GM12892 (cell line): ENCODE measurements at places on chromosomes 5 and 9.
A peak's percentile ranks its signal among the peaks of the same experiment; 100 is the strongest.

- DNase-seq, result no peak
Measured at GRCh38 chr9:127122176-127123063, at the start of gene ANGPTL2. Gene ANGPTL2, minus strand, starts transcription at chr9:127122635. Its CDS starts 13,904 bp downstream, at chr9:127108731.

- DNase-seq, result peak; percentile 67
Measured at GRCh38 chr5:151141535-151141934, 16.0 kb downstream of the ANXA6 start.

GRCh38 chr9:35277628-35278359 is 116.0 kb downstream of the UNC13B start:
- DNase-seq, result no peak

- no peak for DNase-seq
Measured at GRCh38 chr9:4318741-4319140, 18.9 kb upstream of the GLIS3 start.

DNA sequence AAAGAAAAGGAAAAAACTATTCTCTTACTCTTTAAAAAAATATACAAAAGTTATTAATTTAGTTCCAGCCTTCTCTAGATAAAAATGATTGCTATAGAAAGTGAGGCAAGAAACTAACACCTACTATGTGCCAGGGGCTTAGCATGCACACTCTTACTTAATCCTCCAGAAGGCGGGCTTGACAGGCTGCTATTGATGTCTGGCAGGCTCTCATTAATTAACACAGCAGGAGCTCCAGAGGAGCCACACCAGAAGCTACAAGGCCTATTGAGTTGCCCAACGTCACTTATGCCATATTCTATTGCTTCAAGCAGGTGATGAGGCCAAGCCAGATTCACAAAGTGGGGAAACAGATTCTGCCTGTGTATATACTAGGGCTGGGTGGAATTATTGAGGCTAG is 54.6 kb upstream of the CLINT1 start:
- no peak for DNase-seq

GRCh38 chr9:96483733-96484390 is 33.9 kb downstream of the HABP4 start:
- DNase-seq, result no peak

- DNase-seq, result no peak
Measured at GRCh38 chr5:56569566-56569965, 245.8 kb upstream of the MAP3K1 start.

DNA sequence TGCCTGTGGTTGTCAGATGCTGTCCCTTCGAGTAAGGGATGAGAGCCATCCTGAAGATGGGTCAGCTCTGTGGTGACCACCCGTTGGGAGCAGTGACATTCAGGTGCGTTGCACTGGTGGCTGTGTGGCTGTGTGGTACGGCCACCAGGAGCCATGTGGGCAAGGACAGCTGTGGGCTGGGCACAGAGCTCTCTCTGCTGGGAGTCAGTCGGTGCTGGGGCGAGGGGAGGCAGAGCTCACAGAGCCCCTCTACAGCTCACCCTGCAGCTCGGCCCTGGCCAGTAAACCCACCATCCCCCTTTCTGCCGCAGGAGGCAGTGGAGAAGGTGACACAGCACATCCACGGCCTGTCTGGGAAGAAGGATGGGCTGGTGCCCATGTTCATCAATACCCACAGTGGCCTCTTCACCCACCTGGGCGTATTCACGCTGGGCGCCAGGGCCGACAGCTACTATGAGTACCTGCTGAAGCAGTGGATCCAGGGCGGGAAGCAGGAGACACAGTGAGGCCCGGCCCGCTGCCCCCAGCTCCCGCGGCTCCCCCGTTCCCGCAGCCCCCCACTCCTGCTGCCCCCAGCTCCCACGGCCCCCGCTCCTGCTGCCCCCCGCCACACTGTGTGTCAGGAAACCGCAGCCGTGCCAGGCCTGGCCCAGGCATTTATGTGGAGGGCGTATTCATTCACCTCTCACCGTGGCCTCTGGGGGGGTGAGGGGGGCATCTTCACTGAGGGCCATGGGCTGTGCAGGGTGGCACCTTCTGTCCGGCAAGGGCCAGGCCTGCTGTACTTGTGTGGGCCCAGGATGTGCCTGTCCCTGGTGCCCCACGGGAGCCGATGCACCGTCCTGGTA is 8.5 kb downstream of the DPP7 start:
- DNase-seq, result no peak

GRCh38 chr5:95177456-95177855 is 107.4 kb downstream of the MCTP1 start:
- no peak for DNase-seq

GRCh38 chr9:99073985-99074901 is 30.7 kb upstream of the TGFBR1 start:
- DNase-seq, result no peak

DNA sequence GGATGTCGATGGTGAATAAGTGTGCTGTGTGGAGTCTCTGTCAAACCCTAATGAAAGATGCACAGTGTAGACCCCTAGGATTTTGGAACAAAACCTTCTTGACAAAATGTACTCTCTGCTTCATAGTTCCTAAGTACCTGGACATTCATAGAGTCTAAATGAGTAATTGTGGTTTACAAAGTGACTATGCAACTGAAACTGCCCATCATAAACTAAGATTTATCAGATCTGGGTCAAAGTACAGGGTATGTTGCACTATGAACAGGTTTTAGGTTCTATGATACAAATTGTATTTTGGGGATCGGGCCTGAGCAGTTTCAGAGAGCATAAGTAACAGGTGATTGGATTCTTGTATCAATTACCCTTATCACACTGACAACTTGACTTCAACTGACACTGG is 79.4 kb downstream of the LURAP1L start:
- DNase-seq, result no peak

DNA sequence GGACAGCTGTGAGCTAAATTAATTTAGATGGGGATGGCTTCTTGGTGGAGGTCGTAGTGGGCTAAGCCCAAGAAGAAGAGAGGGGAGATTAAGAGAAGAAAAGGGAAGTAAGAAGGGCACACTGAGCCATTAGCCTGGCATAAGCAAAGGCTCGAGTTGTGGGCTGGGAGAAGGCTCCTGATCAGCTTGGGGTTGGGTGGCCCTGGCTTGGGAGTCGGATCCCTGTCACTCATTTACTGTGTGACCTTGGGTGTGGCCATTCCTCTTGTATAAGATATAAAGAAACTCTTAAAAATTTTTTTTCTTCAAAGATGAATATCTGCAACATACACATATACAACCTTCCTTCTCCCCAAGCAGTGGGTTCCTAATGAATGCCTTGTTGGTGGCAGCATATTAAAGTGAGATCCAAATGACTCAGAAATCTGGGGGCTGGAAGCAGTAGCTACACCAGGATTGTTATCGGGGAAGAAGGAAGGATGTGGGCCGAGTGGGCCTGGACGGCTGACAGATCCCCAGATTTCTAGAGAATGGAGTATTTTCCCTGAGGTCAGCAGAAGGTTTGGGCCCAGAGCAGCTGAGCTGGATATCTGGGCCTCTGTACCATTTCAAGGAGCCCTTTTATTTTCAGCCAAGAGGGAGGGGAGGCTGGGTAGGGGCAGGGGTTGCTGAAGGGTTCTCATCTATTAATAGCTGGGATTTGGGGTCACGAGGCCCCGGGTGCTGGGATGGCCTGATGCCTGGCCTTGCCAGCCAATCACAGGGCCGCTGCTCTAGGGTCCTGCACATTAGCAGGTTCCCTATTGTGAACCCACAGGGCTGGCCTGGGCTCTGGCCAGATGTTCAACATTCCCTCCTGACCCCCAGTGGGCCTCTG is 52.1 kb downstream of the PPARGC1B start:
- no peak for DNase-seq

DNA sequence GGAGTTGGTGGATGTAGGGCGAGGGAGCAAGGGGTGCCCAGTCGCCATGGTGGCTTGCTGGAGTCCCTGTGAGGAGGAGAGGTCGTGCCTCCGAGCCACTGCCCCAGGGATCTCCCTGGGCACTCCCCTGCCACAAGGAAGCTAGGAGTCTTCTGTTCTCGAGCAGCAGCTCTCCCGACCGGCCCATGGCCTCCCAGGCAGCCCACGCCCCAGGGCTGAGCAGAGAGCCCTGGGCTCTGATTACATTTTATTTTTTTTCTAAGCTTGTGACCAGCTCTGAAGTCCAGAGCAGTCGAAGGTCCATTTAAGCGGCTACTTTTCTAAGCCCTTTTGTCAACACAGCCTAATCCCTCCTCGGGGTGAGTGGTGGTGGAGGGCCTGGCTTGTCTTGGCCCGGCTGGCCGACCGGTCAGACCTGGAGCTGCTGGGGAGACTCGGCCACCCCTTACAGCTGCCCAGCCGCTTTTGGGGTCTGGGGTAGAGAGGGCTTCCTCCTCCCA is 2.1 kb downstream of the RXRA start:
- DNase-seq, result no peak

GRCh38 chr5:1012900-1013237 is 4.3 kb downstream of the NKD2 start:
- no peak for DNase-seq

- no peak for DNase-seq
Measured at GRCh38 chr9:26567976-26568375, 324.6 kb downstream of the CAAP1 start.

DNA sequence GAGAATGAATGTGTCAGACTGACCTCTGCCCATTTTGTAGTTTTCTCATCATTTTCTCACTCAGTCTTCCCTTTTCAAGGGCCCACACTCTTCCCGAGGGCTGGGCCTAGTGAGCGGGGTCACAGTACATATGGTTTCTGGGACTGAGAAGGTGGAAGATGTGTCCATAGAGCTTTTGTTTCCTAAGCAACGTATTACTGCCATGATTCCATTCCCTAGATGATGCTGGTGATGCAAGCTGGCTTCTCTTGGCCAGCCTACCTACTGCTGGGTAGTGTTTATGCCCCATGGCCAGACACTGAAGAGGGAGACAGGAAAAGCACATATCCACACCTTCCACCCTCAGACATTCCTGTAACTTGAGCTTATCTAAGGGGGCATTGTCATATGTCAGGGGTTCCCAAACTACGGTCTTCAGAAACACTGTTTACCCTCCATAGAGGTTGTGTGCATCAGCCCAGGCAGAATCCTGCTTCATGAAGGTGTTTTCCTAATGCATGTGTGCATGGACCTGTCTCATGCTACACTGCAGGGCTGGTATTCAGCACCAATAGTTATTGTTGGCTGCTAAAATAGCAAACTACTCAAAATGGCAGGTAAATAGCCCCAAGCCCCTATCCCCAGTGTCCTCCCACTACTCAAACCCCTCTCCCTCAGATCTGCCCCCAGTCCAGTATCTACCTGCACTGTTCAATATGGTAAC is 9.5 kb downstream of the IRF1 start:
- no peak for DNase-seq

GRCh38 chr9:79565245-79565644 is 6.5 kb upstream of the TLE4 start:
- DNase-seq, result no peak

GRCh38 chr9:137311986-137312851 is 10.1 kb upstream of the NRARP start:
- no peak for DNase-seq

DNA sequence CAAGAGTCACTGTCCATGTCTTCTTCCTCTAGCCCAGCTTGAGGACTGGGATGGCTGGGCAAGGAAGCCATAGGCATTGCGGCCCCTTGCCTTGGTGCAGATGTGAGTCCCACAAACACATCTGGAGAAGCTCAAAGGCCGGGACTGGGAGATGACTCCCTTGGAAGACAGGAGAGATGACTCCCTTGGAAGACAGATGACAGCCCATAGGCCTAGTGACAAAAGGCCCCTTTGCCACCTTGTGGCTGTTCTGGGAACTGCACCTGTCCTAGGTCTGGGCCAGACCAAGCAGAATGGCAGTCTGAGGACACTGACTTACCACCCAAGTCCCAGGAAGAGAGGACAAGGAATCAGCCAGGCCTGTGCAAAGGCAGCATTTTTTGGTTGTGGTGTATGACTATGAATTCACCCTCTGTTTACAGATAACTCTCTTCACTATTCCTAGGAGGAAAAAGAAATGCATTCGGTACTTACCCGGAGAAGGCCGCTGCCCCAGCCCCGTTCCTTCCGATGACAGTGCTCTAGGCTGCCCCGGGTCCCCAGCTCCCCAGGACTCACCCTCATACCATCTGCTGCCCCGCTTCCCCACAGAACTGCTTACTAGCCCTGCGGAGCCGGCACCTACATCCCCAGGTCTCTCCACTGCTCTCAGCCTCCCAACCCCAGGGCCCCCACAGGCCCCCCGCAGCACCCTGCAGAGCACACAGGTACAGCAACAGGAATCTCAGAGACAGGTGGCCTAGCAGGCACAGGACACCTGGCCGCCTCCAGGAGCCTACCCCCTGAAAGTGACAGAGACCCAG is 30.8 kb downstream of the SKP1 start:
- peak; percentile 56 for DNase-seq

DNA sequence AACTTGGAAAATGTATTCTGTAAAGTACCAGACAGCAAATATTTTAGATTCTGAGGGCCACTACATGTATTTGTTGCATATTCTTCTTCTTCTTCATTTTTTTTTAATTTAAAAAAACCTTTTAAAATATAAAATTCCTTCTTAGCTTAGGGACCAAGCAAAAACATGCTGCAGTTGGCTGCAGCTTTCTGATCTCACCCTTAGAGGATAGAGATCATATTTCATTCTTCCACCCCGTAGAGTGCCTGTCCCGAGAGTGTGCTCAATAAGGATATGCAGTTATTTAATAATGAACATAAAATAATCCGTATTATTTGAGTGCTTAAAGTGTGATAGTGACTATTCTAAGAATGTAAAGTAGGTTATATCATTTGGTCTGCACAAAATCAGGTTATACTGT is 204.2 kb upstream of the CD180 start:
- no peak for DNase-seq

- no peak for DNase-seq
Measured at GRCh38 chr5:8491254-8491653, 622.3 kb downstream of the MTRR start.

DNA sequence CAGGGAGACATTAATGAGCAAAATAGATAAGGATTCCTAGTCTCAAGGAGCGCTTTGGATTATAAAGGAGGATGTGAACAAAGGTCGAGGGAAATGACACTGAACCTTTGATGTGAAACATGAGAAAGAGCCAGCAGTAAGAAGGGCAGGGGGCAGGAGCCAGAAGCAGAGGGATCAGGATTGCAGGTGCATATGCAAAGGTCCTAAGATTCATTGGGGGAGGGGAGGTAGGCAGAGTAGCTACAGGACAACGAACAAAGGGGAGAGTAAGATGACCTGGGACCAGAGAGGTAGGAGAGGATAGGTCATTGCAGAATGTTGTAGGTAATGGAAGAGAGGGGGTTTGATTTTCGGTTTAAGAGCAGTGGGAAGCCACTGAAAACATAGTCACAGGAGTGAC is 129.2 kb upstream of the TRPM3 start:
- no peak for DNase-seq

DNA sequence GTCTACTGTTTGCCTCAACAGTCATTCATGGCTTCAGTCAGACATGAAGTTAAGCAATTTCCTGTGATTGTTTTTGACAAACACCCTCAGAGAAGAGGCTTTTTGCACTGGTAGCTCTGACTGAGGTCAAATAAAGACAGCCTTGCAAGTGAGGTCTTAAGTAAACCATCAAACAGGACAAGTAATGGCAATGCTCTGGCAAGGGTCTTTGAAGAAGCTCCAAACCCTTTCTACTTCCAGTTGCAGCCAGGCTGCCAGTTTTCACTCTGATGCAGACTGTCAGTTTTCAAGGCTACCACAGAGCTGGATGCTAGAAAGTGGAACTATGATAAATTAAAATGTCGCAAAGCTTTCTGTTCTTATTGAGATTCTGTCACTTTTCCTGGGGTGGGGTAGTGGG is 421.5 kb upstream of the PTGER4 start:
- no peak for DNase-seq
